GM23248 (cell line): ENCODE measurements at places on chromosomes 12 and 14.

GRCh38 chr14:55580470-55581341 lies 699 bp downstream of the KTN1 start:
- peaks cover 52% of the 10 kb centered on the region for H3K4me1 ChIP-seq
- peak overlapping the region; percentile 92 for H3K4me3 ChIP-seq
- H3K36me3 ChIP-seq, result no peaks in the 10 kb centered on the region
- DNase-seq, result peak; percentile 76
- no peaks in the 10 kb centered on the region for H3K27me3 ChIP-seq
- H3K27ac ChIP-seq, result peak overlapping the region; percentile 61

DNA sequence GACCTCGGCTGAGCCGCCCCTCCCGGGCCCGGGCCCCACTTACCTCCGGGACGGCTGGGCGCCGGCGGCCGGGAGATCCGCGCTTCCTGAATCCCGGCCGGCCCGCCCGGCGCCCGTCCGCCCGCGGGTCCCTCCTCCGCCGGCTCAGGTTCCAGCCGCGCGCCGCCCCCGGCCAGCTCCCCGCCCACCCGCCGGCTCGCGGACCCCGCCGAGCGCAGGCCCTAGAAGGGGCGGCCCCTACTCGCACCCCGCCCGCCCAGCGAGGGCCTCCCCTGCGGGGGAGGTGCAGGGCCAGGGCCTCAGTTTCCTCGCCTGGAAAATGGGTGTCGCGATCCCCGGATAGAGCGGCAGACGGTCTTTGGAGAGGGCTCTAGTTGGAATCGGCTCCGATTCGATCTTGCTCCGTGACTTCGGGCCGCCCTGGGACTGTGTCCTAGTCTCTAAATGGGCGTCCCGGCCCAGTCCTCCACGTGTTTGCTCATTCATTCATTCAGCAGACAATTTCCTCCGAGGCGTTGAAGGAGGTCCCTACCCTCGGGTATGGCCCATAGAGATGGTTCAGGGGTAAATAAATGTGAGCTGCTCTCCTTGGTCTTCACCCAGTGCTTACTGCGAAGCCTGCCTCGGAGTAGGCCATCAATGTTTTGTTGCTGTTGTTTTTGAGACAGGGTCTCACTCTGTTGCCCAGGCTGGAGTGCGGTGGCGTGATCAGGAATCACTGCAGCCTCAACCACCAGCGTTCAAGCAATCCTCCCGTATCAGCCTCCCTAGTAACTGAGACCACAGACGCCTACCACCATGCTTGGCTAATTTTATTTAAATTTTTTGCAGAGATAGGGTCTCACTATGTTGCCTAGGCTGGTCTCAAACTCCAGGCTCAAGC lies at the start of gene TRPV4:
Gene TRPV4, minus strand, starts transcription at position 92 of the 883 bp plus-strand sequence. CDS start 18,602 bp downstream, outside the sequence.
- H3K27me3 ChIP-seq, result no peaks in the 10 kb centered on the region
- no peaks in the 10 kb centered on the region for H3K36me3 ChIP-seq
- peak; percentile 67 for DNase-seq
- peak within 1 kb of the TSS; percentile 73 for H3K4me3 ChIP-seq
- no peak within 1 kb of the TSS for H3K27ac ChIP-seq
- H3K4me1 ChIP-seq, result peaks cover 4% of the 10 kb centered on the region; the same call in 1 of the 2 replicates

DNA sequence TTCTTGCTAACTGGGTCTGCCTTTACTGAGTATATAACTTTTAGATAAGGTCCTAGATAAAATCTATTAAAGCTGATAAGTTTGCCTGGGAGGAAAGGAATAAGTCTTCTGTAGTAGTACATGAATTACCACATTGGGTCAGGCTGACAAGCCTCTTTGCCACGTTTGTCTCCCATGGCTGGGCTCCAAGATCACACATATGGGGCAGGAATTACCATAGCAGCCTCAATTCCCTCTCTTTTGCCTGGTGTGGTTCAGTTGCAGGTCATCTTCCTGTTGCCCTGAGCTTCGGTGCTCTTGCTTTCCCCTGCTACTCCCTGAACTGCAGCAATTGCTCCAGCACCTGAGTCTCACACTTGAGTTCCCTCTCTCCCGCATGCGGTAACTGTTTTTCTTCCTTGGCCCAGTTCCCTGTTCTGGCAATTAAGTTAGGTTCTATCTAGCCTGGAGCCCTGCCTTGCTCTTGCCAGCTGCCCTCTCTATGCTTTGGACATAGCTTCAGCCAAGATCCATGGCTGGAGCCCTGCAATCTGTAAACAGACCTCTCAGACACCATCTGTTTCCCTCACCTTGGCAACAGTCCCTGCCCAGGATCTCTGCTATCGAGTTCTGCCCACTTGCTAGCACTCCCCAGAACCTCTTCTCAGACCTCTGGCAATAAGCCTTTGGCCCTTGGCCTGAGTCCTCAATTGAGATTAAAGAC lies 5.8 kb upstream of the GLT8D2 start:
- H3K4me3 ChIP-seq, result no peak overlapping the region
- no peak overlapping the region for H3K27ac ChIP-seq
- DNase-seq, result peak; percentile 42

DNA sequence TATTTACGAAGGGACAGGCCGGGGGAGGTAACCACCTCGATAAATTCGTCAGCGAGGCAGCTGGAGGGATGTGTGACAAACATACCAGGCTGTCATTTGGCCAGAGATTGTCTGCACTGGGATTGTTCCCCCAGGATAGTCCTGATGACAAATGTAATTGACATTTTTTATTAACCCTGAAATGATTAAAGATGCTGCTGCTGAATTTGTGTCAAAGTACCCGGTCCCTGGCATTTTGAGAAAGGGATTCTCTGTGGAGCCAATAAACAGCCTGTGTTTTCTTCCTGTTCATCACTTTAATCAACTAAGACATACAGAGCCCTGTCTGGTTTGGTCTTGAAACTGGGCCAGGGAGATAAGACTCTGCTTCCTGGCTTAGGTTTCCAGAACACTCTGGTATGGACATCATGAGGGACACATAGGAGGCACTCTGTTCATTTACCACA lies 117.6 kb downstream of the SLC25A47 start:
- no peak overlapping the region for H3K4me3 ChIP-seq
- no peaks in the 10 kb centered on the region for H3K27me3 ChIP-seq
- H3K4me1 ChIP-seq, result peaks cover 44% of the 10 kb centered on the region
- H3K36me3 ChIP-seq, result no peaks in the 10 kb centered on the region

GRCh38 chr12:6953442-6954315 lies 2.5 kb downstream of the PTPN6 start:
- H3K4me3 ChIP-seq, result no peak overlapping the region
- no peak for DNase-seq
- no peaks in the 10 kb centered on the region for H3K4me1 ChIP-seq
- no peaks in the 10 kb centered on the region for H3K36me3 ChIP-seq
- H3K27me3 ChIP-seq, result no peaks in the 10 kb centered on the region

DNA sequence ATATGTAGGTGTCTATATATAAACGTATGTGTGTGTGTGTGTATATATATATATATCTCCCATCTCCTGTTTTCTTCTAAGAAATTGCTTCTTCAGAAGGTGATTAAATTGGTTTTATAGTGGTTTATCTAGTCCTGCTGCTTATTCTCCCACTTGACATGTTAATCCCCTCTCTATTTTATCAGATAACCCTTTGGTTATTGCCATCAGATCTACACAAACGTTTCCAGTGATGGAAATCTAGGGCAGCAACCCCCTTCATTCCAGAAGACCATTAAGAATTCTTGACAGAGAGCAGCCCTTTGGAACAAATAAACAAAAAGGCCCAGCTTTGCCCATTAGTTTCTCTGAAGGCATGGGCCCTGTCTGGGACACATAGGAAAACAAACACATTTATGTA lies 34.2 kb upstream of the YARS2 start:
- no peak for DNase-seq
- H3K27ac ChIP-seq, result no peak overlapping the region
- H3K36me3 ChIP-seq, result no peaks in the 10 kb centered on the region
- no peaks in the 10 kb centered on the region for H3K27me3 ChIP-seq
- H3K4me1 ChIP-seq, result no peaks in the 10 kb centered on the region

GRCh38 chr14:23182372-23183157 lies 895 bp downstream of the SLC7A8 start:
- peak overlapping the region; percentile 79 for H3K4me3 ChIP-seq
- H3K36me3 ChIP-seq, result no peaks in the 10 kb centered on the region
- H3K27ac ChIP-seq, result no peak overlapping the region
- DNase-seq, result peak; percentile 53
- H3K4me1 ChIP-seq, result peaks cover 15% of the 10 kb centered on the region; the same call in 1 of the 2 replicates

- DNase-seq, result no peak
- no peak overlapping the region for H3K27ac ChIP-seq
- H3K4me3 ChIP-seq, result no peak overlapping the region
- H3K27me3 ChIP-seq, result peaks cover 72% of the 10 kb centered on the region
Measured at GRCh38 chr14:26206640-26207039, 391.2 kb downstream of the NOVA1 start.

- H3K4me3 ChIP-seq, result no peak overlapping the region
- H3K4me1 ChIP-seq, result no peaks in the 10 kb centered on the region
- no peaks in the 10 kb centered on the region for H3K27me3 ChIP-seq
- peak; percentile 33 for DNase-seq
- no peaks in the 10 kb centered on the region for H3K36me3 ChIP-seq
- H3K27ac ChIP-seq, result no peak overlapping the region
Measured at GRCh38 chr14:32244404-32244803, 41.3 kb upstream of the RNU6-8 start.

GRCh38 chr12:62304560-62304959 lies 44.4 kb downstream of the USP15 start:
- H3K4me3 ChIP-seq, result no peak overlapping the region
- H3K36me3 ChIP-seq, result peaks cover 50% of the 10 kb centered on the region
- no peaks in the 10 kb centered on the region for H3K27me3 ChIP-seq
- no peak overlapping the region for H3K27ac ChIP-seq

GRCh38 chr14:69755296-69755695 lies 11.6 kb upstream of the SRSF5 start:
- no peak for DNase-seq
- H3K27me3 ChIP-seq, result no peaks in the 10 kb centered on the region
- no peaks in the 10 kb centered on the region for H3K36me3 ChIP-seq
- no peak overlapping the region for H3K27ac ChIP-seq
- H3K4me1 ChIP-seq, result no peaks in the 10 kb centered on the region

DNA sequence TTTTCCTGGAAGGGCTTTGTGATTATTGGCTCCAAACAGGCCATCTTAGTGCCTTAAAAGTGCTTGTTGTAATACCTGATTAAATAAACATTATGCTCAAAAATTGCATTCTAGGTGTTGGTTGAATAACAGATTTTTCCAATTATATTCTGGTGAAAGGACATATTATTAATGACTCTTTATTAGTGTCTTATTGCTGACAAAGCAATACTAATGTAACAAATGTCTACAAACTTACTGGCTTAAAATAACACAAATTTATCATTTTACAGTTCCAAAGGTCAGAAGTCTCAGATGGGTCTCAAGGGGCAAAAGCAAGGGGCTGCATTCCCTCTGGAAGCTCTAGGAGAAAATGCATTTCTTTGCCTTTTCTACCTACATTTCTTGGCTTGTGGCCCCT lies 86.9 kb upstream of the CPM start:
- peaks cover 9% of the 10 kb centered on the region for H3K4me1 ChIP-seq
- no peaks in the 10 kb centered on the region for H3K27me3 ChIP-seq
- no peak overlapping the region for H3K27ac ChIP-seq
- DNase-seq, result no peak
- no peak overlapping the region for H3K4me3 ChIP-seq

DNA sequence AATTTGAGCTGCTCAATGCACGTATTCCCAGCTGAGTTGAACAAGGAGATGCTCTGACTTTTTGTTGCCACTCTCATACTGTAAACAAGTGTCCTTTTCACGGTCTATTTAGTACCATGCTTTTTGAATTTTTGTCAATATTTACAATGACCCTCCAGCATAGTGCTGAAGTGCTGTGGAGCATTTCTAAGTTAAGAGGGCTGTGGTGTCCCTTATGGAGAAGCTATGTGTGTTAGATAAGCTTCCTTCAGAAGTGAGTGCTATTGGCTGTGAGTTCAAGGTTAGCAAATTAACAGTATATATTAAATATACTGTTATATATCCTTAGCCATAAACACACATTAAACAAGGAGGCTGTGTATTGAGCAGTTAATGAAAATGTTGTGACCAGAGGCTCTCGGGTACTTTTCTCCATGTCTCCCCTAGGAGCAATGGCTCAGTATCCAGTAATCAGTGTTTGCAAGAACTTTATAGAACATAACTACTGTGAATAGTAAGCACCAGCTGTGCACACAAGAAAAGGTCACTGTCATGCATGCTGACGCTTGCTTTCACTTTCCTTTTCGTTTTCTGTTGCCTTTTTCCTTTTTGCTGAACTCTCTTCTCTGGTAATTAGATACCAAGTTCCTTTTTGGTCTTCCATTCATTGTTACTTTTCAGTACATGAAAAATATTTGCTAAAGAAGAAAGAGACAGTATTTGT lies 187.2 kb upstream of the NEDD1 start:
- peak overlapping the region; percentile 28; the same call in 1 of the 2 replicates for H3K27ac ChIP-seq
- 0 out of 2 replicates have a peak, but pooled peaks cover 4% of the 10 kb centered on the region for H3K4me1 ChIP-seq

GRCh38 chr12:52612431-52613383 lies 5.7 kb downstream of the KRT73 start:
- no peak overlapping the region for H3K27ac ChIP-seq
- DNase-seq, result no peak
- peaks cover 8% of the 10 kb centered on the region; the same call in 1 of the 2 replicates for H3K4me1 ChIP-seq
- H3K4me3 ChIP-seq, result no peak overlapping the region

DNA sequence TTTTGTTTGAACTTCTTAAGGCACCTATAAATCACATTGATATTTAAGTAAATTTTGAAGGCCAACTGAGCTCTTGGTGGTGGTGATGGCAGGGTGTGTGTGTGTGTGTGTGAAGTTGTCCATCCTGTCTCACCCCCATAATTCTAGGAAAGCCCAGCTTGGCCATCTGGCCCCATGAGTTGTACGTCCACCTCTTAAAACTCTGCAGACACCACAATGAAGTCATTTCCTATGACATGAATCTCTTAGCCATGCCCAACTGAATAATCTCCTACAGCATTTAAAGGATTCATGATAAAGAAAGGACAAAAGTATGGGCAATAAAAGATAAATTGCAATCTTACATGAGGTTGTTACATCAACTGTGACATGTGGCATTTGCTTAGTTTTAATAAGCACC lies 123.4 kb downstream of the TTC7B start:
- H3K4me1 ChIP-seq, result 0 out of 2 replicates have a peak, but pooled peaks cover 5% of the 10 kb centered on the region

GRCh38 chr14:100555436-100556139 lies 31.6 kb downstream of the BEGAIN start:
- no peaks in the 10 kb centered on the region for H3K4me1 ChIP-seq
- H3K27me3 ChIP-seq, result no peaks in the 10 kb centered on the region
- H3K36me3 ChIP-seq, result no peaks in the 10 kb centered on the region
- H3K27ac ChIP-seq, result no peak overlapping the region
- no peak for DNase-seq

- H3K36me3 ChIP-seq, result no peaks in the 10 kb centered on the region
- H3K27me3 ChIP-seq, result peaks cover 18% of the 10 kb centered on the region
- no peaks in the 10 kb centered on the region for H3K4me1 ChIP-seq
- no peak overlapping the region for H3K27ac ChIP-seq
- no peak overlapping the region for H3K4me3 ChIP-seq
Measured at GRCh38 chr14:34387974-34388516, 74.0 kb downstream of the SPTSSA start.

DNA sequence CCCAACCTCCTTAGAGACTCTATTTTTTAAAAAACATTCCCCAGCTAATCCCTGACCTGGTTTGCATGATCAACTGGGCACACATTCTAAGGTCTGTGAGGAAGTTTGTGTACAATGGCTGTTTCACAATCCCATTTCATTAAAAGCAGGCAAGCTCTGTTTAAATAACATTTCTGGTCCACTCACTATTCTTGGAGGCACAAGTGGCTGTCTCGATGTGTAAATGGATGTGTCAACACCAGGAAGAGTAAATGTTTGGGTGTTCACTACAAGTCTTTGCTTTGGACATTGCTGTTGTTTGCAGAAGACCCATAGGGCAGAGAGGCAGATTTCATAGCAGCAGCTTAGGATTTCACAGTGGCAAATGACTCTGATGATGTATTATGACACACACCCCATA lies 98.3 kb downstream of the PDZRN4 start:
- no peak for DNase-seq
- no peaks in the 10 kb centered on the region for H3K4me1 ChIP-seq
- H3K4me3 ChIP-seq, result no peak overlapping the region
- no peak overlapping the region for H3K27ac ChIP-seq
